ENCODE measurements at places on chromosomes 6 and 20. TPM values are rescaled to one million over a fixed set of nuclear protein-coding genes. Genes with fewer than 3 reads are reported as not detected.

DNA sequence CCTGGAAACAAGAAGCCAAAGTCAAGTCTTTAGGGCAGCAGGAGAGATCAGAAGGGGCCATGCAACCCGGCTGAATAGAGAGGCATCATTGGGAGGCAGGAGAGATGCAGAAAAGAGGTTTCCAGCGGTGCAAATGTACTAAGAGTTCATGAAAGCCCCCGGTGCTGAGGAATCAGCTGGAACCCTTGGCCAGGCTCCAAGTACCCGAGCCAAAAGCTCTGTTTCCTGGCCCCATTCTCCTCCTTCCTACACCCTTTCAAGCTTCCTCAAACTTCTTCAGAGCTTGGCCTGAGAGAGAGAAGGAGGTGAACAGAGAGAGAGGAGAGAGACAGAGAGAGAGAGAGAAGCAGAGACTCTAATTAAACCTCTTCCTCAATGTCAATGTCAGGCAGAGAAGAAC lies 433.5 kb downstream of the PRKN start:
- no peak for DNase-seq

GRCh38 chr20:8842525-8842924 lies 226.4 kb upstream of the PLCB4 start:
- no peak for DNase-seq

Gene RBPJL
- polyA plus RNA-seq: not detected

Gene PERP
- polyA plus RNA-seq: 57.7 TPM

DNA sequence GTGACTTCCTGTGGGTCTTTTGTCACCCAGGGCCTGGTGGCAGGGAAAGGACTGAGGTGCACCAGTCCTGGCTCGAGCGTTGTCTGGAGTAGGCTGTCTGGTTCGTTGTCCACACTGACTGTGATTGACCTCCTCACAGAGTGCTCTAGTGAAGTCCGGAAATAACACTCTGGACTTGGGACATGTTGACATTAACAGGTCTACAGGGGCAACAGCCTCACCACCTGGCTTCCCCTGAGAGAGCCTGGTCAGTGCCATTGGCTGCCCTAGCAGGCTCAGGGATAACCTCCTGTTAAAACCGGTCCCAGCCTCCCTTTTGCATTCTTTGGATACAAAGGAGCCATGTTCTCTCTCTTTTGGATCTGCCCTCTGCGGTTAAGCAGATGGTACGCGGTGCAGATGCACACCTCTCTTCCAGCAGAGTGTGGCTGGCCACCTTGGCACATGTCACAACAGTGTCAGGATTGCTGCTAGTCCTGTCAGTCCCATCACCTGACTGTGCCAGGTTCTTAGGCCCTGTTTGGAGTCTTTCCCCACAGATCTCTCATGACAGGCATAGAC lies 46.2 kb downstream of the CDS2 start:
- no peak for DNase-seq

Gene ADGRG6
- 0.42 TPM for polyA plus RNA-seq

Gene REPS1
- 60.7 TPM for polyA plus RNA-seq

Gene SAYSD1
- 28.2 TPM for polyA plus RNA-seq

Gene CCN6
- not detected for polyA plus RNA-seq

DNA sequence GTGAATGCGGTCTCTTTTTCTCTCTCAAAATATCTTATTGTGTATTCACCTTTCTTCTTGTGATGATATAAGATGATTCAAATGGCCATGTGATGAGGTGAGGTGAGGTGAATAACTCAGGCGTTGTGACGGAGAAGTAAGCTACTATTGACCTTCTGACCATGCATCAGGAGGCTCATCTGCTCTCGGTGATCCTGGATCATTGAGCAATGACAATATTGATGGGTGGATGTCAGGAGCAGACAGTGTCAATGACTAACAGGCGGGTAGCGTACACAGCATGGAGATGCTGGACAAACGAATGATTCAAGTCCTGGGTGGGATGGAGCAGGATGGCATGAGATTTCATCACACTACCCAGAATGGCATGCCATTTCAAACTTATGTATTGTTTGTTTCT lies 119.6 kb downstream of the PXDC1 start:
- no peak for DNase-seq

Measured in brain (organoid and tissue), 16 donors.